ENCODE measurements at places on chromosomes 2 and 18.
A peak's percentile ranks its signal among the peaks of the same experiment; 100 is the strongest.

DNA sequence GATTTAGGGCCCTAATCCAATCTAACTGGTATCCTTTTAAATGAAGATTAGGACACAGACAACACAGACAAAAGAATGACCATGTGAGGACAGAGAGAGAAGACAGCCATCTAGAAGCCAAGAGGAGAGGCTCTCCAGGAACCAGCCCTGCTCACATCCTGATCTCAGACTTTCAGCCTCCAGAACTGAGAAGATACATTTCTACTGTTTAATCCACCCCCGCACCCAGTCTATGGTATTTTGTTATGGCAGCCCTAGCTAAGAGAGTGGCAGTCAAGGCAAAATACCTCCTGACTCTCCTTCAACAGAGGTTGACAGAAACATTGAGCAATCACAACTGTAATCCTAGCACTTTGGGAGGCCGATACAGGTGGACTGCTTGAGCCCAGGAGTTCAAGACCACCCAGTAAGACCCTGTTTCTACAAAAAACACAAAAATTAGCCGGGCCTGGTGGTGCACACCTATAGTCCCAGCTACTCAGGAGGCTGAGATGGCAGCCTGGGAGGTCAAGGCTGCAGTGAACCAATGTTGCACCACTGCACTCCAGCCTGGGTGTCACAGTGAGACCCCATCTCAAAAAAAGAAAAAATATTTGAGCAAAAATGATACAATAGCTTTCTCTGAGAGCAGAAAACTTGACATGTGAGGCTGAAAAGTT lies 34.7 kb downstream of the WDR33 start:
- DNase-seq, result no peak

GRCh38 chr2:192157776-192158175 lies 37.0 kb downstream of the TMEFF2 start:
- DNase-seq, result no peak

DNA sequence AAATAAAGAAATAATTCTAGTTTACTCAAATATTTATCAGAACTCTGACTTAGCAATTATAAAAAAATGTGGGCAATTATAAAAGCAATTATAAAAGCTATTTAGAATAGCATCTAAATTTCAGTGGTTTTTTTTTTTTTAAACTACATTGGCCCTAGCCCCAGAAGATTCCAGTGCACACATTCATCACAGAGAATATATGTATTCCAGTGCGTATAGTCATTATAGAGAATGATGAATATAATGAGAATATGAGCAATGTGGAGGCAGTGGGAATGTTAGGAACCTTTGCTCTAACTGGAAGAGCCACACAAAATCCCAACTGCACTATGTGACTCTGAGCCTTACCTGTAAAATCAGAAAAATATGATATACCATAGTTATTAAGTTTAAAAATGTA lies 10.5 kb downstream of the MAP3K2 start:
- no peak for DNase-seq

DNA sequence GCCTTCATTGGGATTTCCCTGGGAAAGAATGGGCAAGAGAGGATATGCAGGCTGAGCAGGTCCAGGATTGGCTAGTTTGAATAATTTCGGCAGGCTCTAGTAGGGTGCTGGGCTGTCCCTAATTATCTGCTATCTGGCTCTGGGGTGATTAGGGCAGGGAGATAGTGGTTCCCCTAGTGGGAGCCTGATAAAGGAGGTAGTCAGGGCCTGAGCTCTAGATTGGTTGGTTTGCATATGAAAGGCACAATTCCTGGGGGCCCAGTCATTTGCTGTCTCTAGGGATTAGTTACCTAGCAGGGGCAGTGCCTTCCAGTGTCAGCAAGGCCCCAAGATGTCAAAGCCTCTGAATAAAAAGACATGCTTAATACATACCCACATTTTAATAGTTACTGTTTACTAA lies 690.1 kb upstream of the KLHL29 start:
- DNase-seq, result no peak

- no peak for DNase-seq
These were observed 11.3 kb upstream of the SUMO1 start for GRCh38 chr2:202249521-202250253.

GRCh38 chr2:172562298-172562697 lies 6.4 kb downstream of the PDK1 start:
- no peak for DNase-seq

DNA sequence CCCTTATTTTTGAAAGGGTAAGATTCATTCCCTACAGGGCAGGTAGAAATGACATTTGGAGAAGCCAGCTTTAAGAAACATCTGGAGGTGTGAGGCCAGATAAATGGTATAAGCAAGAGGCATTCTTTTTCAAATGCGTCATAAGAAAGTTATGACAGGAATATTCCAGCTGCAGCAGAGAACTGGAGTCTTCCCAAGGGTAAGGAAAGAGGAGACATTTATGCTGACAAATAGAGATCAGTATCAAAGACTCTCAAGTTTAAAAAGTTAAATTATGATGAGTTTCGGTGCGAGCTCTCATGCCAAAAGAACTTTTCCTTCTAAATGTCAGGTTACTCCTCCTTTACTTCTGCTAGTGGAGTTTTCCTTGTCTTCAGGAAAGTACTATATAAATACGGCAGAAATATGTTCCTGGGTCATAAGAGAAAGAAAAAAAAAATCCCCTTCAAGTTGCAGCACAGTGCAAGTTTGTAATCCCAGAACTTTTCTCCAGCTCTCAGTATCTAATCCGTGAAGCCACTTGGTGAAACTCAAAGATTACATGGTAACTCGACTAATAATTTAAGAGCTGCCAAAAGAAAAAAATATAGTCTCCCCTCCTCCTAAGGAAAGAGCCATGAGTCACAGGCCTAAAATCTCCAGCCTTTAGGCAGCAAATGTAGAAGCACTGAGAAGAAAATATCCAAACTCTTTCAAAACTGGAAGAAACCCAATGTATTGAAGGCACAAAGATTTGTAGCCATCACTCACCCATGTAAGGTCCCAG lies 428.1 kb downstream of the MEIS1 start:
- DNase-seq, result no peak

GRCh38 chr18:45879681-45880655 lies 54.5 kb downstream of the SIGLEC15 start:
- peak; percentile 57 for DNase-seq

GRCh38 chr2:118774458-118775133 lies 72.9 kb downstream of the EN1 start:
- DNase-seq, result no peak

DNA sequence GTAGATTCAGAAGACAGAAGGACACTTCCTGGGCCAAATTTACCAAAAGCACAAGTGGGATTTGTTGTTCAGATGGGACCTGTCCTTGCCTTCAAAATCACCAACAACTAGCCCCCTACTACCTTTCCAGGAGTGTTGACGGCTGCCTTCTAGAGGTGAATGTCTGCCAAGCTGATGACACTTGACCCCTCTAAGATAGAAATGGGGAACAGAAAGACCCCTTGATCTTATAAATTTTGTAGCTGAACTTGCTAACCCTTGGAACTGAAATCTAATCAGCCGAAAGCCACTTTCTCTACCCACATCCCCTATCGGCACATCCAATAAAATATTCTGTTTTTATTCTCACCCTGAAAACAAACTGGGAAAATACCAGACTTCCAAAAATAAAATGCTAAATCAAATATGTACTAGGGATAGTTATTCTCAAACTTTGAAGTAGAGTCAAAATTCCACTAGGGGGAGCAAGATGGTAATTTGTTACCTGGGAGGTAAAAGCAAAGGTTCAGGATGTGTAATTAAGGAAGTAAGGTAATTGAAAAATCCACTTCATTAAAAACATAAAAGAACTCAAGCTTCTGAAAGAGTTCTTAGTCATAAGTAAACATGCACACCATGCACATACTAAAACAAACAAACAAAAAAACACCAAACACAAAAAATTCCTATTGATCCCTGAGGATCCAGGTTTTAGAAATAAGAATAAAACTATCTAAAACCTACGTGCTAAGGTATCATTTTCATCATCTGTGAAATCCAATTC lies 119.2 kb downstream of the ANKRD44 start:
- DNase-seq, result no peak

DNA sequence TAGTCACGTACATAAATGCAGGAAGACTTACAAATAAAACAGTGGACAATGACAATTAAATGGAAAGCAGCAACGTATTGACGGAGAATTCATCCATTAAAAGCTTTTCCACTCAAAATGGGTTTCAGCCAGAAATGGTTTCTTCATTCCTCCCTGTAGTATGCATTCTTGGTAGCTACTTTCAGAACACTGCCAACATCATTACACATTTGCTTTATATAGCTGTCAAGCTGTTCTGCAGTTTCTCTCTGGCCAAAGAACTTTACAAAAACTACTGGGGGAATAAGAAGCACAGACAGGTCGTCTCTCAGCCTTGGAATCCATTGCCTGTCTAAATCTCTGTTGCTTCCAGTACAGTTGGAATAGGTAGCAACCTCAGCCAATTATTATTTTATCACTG lies 84.1 kb upstream of the NCKAP5 start:
- DNase-seq, result peak; percentile 59

GRCh38 chr2:165544897-165545296 lies 75.4 kb downstream of the CSRNP3 start:
- no peak for DNase-seq

- DNase-seq, result no peak
These were observed 96.4 kb upstream of the TEX51 start for GRCh38 chr2:126802316-126802715.

- no peak for DNase-seq
These were observed 206.3 kb upstream of the GYPC start for GRCh38 chr2:126449677-126450076.

- no peak for DNase-seq
These were observed 108.9 kb downstream of the CD226 start for GRCh38 chr18:69838620-69839411.

- DNase-seq, result no peak
These were observed 44.9 kb upstream of the SNTG2 start for GRCh38 chr2:905833-906140.

GRCh38 chr18:32956591-32957315 lies 183.9 kb upstream of the KLHL14 start:
- peak; percentile 13 for DNase-seq

DNA sequence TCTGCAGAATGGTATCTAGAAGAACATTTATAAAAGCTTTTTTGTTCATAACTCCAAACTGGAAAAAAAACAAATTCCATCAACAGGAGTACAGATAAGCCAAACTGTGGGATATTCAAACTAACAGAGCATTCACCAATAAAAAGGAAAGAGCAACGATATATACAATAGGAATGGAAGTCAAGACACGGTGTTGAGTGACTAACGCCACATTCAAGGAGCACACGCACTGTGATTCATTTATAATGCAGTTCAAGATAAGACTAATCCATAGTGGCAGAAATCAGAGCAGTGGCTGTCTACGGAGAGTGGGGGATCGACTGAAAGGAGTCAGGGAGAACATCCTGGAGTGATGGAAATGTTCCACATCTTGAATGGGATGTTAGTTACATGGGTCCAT lies 70.7 kb downstream of the CABYR start:
- no peak for DNase-seq

DNA sequence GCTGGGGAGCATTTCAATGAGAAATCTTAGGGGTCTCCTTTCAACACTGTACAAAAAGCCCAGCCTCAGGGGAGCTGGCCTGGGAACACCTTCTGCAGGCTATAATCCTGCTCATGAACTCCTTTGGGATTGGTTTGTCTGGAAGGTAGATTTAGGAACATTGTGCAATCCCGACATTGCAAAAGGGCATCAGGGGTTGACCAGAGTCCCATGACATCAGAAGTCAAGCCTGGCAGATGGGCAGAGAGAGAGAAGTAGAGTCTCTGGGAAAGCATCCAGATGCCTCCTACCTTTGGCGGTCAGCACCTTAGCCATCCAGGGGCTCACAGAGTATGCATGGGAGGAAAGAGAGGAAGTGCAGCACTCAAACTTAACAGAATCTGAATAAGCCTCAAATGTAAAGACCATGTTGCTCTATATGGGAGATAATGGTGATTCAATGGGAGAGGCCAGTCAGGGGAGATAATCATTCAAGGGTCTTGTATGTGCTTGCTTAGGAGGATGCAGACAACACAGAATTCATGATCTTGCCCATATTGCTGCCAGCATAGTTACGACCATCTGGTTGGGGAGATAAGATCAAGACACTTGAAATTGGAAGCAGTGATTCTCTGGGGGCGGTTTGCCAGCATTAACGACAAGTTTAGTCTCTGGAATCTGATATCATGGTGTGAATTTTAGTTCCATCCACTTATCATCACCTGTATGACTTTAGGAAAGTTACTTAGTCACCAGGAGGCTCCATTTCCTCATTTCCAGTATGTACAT lies 58.3 kb upstream of the UPP2 start:
- DNase-seq, result no peak

DNA sequence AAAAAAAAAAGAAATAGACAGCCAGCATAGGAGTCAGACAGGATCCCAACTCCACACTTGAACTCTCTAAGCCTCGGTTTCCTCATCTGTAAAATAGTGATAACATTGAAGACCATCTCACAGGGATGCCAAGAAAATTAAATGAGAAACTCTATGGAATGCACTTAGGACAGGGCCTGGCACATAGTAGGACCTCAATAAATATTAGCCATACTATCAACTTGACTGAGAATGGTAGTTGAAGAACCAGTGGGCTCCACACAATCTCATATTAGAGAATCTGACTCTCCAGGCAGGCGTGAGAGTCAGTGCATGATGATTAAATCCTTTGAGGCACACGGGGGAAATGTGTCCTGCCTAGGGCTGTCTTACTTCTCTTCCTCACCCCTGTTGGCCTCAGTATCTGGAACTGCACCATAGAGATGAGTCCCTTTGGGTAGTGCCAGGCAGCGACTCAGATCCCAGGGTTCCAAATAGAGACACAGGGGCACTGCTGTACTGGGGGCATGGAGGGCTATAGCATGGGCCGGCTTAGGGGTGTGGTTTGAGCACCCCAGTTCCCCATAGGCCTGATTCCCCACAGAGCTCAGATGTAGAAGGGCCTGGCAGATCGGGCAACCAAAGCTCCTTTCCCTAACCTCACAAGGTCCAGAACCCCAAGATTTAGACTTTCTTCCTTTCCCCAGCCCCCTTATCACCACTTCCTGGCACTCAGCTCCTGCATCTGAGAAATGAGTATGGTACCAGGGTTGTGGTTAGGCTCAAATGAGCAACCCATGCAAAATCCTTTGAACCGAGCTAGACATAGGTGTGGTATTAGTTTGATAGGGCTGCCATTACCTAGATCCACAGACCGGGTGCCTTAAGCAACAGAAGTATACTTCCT lies 51.3 kb upstream of the CAB39 start:
- DNase-seq, result no peak

DNA sequence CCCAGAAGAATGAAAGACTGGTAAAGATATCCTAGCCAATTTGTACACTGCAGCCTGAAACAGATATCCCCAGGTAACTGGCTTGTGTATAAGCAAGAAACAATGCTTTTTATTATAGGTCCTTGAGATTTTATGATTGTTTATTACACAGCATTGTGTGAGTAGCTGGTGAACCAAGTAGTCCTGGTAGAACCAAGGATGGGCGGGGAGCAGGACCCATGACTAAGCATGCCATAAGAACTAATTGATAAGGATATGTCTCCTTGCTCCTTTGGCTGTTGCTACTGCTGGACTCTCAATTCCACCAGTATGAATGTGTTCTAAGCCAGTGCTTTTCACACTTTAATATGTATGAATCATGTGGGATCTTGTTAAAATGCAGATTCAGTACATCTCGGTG lies 12.3 kb upstream of the ALMS1 start:
- no peak for DNase-seq

- no peak for DNase-seq
These were observed 19.8 kb downstream of the POU3F3 start for GRCh38 chr2:104873689-104874054.

GRCh38 chr2:143489145-143489544 lies 359.9 kb downstream of the ARHGAP15 start:
- no peak for DNase-seq

GRCh38 chr18:48813321-48813720 lies 137.4 kb downstream of the SMAD7 start:
- no peak for DNase-seq

- DNase-seq, result no peak
These were observed 31.5 kb downstream of the USP34 start for GRCh38 chr2:61439241-61440002.
